Stimulated activated CD8-positive, alpha-beta memory T cell treated with anti-CD3 and anti-CD28 coated beads, Interleukin-15, amount 100 ng/mL, for 4 hours (primary cell): ENCODE measurements at places on chromosomes 3 and 15.

- no peak for DNase-seq
Measured at GRCh38 chr3:189316296-189317019, 144.7 kb downstream of the TPRG1 start.

DNA sequence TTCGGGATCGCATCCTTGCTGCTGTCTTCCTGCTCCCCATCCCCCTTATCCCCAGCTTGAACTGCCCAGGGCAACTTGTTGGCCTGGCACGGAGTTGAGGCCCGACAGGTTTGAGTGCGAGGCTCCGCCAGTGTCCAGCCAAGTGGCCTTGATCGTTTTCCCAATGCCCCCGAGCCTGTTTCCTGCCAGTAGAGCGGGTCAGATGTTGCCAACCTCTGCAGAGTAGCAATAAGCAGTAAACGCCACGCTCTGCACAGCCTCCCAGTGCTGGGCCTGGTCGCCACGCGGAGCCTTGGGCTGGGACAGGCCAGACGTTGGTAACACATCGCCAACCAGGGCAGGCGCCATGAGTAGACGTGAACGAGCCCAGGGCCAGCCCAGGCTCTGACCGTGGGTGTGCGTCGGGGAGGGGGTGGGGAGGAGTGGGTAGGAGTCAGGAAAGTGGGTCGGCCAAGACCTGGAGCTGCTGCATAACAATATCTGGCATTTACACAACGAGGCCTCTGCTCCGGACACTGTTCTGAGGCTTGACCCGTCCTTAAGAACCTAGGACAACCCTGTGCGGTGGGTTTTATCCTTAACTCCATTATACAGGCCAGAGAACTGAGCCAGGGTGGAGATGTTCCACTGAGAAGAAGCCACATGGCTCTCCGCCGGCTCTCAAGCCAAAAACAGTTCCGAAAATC lies 444 bp upstream of the ABHD14A start:
- no peak for DNase-seq

DNA sequence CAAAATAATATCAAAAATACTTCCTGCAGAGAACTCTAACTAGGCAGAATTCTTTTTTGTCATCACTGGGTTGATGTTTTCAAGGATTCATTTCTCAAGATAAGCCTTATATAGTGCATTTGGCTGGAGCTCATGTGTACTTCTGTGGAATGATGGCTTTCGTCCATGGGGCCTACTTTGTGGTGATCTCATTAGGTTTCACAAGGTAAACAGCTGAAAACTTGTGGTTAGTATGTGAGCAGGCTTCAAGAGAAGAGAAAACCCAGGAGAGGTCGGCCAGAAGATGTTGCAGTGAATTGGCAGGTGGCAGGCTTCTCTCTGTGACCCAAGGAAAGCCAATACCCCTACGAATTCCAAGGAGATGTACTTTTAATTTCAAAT lies 121.4 kb upstream of the PHLDB2 start:
- no peak for DNase-seq

GRCh38 chr3:113844622-113845222 lies 6.1 kb downstream of the GRAMD1C start:
- no peak for DNase-seq

DNA sequence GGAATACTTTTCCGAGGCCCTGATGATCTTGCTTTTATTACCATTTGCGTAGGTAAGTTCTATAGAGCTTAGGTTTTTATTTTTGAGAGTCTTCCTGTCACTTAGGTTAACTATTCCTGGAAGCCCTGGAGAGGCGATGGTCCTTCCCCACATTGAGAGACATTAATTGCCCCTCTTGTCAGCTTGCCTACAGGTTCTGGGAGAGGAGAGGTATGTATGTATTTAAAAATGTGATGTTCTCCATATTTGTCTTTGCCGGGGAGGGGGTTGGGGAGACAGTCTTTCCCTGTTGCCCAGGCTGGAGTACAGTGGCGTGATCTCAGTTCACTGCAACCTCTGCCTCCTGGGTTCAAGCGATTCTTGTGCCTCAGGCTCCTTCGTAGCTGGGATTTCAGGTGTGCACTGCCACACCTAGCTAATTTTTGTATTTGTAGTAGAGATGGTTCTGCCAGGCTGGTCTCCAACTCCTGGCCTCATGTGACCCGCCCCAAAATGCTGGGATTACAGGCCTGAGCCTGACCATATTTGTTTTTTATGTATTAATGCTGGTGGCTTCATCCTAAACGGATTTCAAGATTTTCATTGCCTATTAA lies 6.2 kb downstream of the RPSA start:
- no peak for DNase-seq

GRCh38 chr3:57952208-57952631 lies 56.0 kb upstream of the FLNB start:
- no peak for DNase-seq

DNA sequence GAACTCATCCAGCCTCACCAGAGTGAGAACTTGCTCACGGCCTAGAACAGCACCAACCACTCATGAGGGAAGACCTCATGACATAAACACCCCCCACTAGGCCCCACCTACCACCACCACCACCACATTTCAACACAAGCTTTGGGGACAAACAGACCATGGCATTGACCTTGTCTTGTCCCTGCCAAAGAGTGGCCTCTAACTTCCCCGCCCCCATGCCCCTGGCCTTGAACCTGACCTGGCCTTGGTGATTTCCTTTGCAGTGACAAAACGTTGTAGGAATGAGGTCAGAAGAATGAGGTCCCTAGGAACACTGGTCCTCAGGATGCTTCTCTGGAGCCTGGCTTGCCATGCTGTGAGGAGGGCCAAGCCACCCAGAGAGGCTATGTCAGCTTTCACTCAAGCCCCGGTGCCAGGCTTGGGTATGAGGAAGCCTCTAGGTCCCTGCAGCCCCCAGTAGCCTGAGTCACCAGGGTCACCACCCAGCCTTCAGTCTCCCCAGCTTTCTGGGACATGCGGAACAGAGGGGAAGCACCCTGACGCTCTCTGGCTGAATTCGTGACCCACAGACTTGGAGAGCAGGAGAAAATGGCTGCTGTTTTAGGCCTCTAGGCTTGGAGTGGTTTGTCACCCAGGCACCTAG lies 57.9 kb downstream of the TPRA1 start:
- no peak for DNase-seq

- no peak for DNase-seq
Measured at GRCh38 chr3:32614956-32615355, 44.3 kb upstream of the DYNC1LI1 start.

GRCh38 chr3:140470211-140470610 lies 207.7 kb upstream of the TRIM42 start:
- no peak for DNase-seq

- no peak for DNase-seq
Measured at GRCh38 chr15:67097930-67098740, 32.7 kb downstream of the SMAD3 start.

DNA sequence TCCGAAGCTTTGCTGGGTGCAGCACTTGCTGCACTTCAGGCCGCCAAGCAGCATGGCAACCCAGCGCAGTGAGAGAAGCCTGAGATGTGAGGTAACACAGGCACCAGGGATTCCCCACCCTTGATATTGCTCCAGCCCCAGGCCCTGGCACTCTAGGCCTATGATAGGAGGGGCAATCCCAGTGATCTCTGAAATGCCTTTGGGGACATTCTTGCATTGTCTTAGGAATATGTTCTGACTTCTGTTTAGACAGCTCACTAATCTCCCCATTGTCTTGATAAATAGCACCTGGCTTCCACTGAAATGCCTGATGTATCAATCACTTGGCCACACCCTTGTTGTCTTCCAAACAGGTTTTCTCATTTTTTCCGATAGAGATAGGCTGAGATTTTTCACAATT lies 102.8 kb downstream of the SOX14 start:
- DNase-seq: no peak

DNA sequence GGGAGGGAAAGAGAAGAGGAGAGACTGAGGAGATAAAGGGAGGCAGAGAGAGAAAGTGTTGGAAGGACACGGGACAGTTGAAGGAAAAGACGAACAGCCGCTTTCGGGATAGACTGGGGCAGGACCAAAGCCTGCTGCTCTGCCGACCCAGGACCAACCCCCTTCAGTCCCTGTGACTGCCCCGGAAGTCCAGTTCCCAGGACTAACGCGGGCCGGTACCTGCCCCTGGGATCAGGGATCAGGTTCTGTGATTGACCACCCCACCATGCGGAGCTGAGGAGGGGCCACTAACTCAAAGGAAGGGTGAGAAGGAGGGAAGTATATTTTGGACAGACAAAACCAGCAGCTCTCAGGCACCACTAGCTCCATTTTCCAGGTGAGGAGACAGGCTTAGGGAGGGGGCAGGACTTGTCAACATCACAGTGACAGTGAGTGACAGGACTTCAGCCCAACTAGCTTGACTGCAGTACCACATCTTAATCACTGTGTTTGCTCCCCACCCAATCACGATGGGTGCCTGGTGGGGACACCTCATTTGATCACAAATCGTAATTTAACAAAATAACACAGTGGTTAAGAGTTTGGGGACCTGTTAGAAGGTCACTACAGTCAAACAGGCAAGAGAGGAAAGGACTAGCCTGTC lies 9.8 kb upstream of the EPHB3 start:
- no peak for DNase-seq

DNA sequence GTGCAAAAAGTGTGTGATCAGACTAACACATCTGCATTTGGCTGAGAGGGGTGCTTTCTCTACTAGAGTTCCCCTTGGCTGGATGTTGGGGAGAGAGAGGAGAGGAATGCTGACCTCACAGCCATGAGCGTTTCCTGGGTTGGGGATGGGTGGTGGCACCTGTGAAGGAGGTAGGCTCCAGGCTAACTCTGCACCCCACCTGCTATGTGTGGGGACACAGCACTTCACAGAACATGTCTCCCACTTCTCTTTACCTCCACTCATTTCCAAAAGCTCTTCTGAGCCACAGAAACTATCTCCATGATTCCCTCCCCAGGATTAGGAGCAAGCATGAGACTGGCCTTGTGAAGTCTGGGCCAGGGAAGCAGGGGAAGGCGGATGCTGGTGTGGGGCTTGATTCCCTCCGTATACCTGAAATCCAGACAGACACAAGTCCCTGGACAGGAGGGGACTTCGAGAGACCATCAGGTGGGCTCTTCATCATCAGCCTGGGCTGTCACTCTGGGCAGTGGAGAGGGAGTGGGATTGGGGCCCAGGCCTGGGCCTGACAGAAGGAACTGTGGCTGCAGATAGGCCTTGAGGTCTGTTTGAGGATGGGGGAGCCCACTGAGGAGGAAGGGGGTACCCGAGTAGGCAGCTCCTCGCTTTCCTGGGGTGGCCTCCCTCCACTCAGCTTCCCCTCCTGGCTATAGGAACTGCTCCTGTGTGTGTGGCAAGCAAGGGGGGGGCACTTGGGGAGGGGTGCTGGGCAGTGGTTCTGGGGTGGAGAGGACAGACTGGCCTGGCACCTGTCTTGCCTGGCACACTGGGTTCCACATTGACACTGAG lies 40.7 kb downstream of the FEM1B start:
- no peak for DNase-seq
